ENCODE measurements at places on chromosomes 3 and 15.

- DNase-seq: no peak
These were observed 91.2 kb downstream of the SLC25A26 start for GRCh38 chr3:66312039-66312438.

DNA sequence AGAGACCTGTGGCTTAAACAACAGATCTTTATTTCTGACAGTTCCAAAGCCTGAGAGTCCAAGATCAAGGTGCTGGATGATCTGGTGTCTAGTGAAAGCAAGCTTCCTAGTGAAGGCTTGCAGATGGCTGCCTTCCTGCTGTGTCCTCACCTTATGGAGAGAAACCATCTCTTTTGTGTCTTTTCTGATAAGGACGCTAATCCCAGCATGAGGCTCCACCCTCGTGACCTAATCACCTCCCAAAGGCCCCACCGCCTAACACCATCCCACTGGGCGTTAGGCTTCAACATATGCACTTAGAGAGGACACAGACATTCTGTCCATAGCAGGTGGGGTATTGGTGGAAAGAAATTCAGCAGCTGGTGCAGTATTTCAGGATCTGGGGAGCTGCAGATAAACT lies 19.8 kb upstream of the LYSMD4 start:
- DNase-seq: no peak

GRCh38 chr15:46344915-46345314 lies 710.1 kb downstream of the SQOR start:
- DNase-seq: peak; percentile 7

- DNase-seq: no peak
These were observed 11.2 kb upstream of the VEPH1 start for GRCh38 chr3:157514371-157514895.

- peak; percentile 70 for DNase-seq
These were observed 11.5 kb downstream of the APH1B start for GRCh38 chr15:63288778-63289378.

- DNase-seq: no peak
These were observed 48.0 kb upstream of the CBLB start for GRCh38 chr3:105916767-105917166.

- DNase-seq: no peak
These were observed 31.7 kb upstream of the TTC14 start for GRCh38 chr3:180570238-180570637.

GRCh38 chr15:64344651-64345294 lies 11.2 kb downstream of the CSNK1G1 start:
- DNase-seq: no peak

DNA sequence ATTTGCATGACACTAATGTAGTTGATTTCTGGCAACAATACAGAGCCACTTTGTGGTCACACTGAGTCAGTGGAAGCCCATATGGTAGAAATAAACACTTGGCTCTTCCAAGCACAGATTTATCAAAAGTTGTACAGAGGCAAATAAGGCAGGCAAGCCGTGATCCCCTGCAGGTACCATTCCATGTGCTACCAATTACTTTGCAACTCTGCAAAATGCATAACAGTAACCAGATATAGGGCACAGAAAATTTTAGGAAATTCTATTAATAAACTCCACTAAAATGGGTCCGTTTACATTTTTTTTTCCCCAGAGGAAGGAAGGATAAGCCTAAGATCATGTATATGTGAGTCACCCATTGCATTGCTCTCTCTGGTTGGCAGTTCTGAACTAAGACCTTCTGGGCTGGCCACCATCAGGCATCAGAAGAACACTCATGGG lies 103.1 kb upstream of the PTX3 start:
- no peak for DNase-seq

DNA sequence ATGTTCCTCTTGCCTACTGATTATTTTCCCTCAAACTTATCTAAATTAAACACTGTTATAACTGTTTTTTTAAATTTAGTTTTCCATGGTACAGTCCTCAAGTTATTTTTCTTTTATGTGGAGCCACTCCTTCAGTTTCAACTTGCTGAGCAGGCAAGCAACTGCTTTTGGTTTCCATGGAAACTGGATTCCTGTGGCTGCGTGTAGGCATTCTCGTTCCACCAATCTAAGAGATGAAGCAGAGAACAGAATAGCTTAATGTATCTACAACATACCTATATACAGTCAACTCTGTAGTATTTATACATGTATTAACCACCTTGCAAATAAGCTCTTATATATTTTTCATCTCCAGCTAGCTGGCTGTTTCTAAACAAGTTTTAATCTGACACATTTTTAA lies 25.8 kb upstream of the ANXA2 start:
- no peak for DNase-seq

DNA sequence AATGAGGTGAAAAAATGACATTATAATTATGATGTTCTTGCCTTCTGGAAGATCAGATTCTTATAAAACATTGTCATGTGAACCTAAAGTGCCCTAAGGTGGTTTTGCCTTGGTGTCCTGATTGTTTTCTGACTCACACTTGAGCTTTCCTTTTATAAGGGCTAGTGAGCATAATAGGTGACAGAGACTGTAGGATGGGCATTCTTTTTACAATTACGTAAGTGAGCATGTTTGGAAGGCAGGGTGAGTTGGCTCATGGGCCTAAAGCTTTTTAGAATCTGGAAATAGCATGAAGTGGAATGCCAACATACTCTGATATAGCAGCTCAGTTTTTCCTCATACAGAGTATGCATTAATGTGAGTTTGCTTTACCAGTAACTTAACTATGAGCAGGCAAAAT lies 41.2 kb downstream of the CRYBG3 start:
- DNase-seq: no peak

- no peak for DNase-seq
These were observed 86.9 kb upstream of the COL8A1 start for GRCh38 chr3:99551520-99551919.

DNA sequence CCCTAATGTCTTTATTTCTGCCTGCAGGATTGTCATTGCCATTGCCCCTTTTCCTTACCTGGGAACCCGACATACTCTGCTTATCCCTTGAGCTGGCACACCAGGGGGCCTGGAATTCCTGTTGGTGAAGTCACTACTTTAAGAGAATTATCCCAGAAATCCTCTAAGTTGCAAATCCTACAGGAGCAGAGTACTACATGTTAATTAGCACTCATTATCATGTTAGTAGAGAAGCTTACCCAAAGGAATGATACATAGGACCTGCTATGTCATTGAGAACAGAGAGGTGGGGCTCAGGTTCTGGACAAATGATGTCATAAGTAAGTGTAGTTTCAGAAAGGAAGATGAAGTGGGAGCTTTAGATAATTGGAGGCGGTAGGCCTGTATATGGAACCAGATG lies 27.4 kb downstream of the SCG5 start:
- DNase-seq: no peak

- no peak for DNase-seq
These were observed 40.4 kb upstream of the ACKR4 start for GRCh38 chr3:132556508-132557159.

DNA sequence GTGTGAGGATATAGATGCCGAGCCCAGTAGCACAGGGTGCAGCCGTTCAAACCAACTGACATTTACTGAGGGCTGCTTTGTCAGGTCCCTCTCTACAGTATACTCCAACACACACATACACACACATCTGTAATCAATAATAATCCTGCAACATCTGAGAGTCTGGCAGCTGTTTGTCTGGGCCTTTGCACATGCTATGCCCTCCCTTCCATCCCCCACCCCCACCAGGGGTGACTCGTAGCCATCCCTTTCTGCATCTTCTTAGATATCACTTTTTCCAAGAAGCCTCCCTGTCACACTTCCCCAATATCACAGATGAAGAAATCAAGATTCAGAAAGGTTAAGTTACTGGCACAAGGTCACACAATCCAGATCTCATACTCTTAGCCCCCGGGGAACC lies 13.7 kb downstream of the SPATA12 start:
- DNase-seq: no peak

DNA sequence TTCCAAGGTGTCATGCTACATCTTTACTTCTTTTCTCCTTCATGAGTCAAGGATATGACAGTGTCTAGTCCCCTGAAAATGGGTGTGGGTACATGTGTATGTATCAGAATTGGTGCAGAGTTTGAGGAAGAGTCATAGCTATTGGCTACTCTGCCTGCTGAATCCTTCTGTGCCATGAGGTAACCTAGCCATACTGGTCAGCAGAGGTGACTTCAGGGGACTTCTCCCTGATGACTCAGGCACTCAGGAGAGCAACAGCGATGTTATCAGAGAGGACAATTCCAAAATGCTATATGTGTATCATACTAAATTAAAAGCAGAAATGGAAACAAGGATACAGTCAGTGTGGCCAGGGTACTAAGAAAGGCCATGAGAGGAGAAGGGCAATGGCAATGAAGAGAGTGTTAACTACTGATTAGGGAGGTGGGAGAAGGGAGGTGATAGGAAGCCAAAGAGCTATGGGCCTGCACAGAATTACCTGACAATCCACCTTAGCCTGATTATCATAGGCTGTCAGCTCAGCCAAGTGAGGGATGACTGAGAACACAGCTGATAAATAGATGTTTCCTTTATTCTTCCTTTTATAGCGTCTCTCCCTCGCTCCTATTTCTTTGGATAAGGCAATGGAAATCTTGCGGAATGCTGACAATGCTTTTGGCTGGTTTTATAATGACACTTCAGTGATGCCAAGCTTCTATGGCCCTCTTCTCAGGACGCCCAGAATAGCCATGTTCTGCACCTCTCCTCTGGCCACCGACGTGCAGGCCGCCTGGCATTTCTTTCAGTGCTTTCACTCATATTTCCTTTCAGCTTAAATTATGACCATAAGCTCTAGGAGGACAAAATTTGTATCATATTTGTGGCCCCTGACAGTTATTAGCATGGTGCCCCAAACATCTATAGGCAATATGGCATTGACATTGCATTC lies 90.6 kb downstream of the FGF12 start:
- DNase-seq: no peak

- DNase-seq: no peak
These were observed 7.1 kb downstream of the CELSR3 start for GRCh38 chr3:48655606-48656005.
